ENCODE measurements at places on chromosomes 7 and 10. TPM values are rescaled to one million over a fixed set of nuclear protein-coding genes. Genes with fewer than 3 reads are reported as not detected.

Gene ACTL6B
- not detected for polyA plus RNA-seq

Gene CYP2C8
- 0.82 TPM for polyA plus RNA-seq

DNA sequence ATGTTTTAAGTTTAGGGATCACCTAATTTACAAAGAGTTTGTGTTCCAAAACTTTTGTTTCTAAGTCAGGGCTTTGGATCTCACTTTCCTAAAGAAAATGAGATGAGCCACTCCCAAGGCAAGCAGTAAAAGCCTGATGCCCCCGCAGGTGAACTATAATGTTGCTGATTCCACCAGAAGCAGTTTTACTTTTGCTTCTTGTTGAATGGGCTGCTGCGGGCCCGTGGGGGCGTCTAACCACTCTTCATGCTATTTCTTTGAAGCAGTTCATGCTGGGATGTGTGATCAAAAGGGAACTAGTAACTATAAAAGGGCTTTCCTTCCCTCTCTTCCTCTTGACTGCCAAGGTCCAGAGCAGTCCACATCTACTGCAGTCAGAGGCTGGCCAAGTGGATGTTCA is 118.7 kb upstream of the NEBL start:
- no peak for DNase-seq

DNA sequence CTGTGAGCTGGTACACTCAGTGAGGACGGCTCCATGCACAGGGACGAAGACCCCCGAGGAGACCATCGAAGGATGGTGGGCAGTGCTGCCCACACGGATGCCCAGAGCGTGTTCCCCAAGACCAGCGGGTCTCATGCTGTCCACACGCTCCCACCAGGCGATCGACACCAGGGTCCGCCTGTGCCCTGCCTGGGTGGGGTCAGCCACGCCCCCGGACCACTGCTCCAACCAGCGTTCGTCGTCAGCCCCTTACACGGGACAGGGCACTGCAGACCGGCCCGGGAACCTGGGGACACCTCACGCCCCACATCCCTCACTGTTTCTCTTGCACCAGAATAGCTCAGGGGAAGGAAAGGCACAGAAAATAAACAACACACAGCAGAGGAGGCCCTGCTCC is 223.5 kb downstream of the DNAJB6 start:
- no peak for DNase-seq
